Keratinocyte (primary cell): ENCODE measurements at places on chromosomes 2 and 18. TPM values are rescaled to one million over a fixed set of nuclear protein-coding genes. Genes with fewer than 3 reads are reported as not detected.

Gene AMER3
- not detected in 3 replicates for polyA plus RNA-seq

Gene TMEM163
- not detected in 3 replicates for polyA plus RNA-seq

DNA sequence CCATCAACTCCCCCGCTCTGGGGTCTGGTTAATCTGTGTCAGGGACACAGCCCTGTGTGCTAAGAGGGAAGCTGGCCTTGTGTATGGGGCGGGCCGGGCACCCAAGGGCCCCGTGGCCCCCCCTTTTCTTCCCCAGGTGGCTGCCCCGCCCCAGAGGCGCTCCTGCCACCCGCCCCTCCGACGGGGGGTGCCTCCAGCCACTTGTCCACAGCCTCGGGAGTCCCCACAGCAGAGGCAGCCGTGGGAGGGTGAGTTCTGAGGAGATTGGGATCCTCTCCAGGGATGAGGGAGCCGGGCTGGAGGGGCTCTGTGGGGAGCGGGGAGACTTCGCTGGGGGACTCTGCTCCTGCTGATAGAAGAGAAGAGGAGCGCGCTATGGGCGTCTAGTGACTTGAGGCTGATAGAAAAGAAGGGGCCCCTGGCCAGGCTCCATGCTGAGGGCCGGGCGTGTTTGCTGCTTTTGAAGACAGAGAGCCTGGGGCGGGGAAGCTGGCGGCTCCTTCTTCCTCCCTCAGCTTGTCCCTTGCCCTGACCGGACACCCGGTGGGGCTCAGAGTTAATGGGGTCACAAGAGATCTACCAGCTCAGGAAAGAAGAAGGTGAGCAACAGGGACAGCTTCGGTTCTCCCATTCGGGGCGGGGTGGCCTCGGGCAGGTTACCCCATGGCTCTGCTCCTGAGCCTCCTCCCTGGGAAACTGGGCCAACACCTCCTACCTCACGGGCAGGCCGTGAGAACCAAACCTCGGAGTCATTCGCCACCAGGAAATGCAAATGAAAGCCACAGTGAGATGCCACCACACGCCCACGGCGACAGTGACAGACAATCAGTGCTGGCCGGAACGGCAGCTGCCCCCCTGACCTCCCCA is 89.4 kb upstream of the TAF1B start:
- no peak for DNase-seq

Gene FBLN7
- polyA plus RNA-seq: 0.12 TPM in 1 of 3 replicates, not detected in the others

- no peak for DNase-seq
These were observed 108.1 kb downstream of the TRIB2 start for GRCh38 chr2:12824778-12825379.

- DNase-seq: no peak
These were observed 955.8 kb downstream of the TDRD15 start for GRCh38 chr2:22079583-22079982.

- DNase-seq: no peak
These were observed 67.8 kb downstream of the ASB1 start for GRCh38 chr2:238494573-238494961.

DNA sequence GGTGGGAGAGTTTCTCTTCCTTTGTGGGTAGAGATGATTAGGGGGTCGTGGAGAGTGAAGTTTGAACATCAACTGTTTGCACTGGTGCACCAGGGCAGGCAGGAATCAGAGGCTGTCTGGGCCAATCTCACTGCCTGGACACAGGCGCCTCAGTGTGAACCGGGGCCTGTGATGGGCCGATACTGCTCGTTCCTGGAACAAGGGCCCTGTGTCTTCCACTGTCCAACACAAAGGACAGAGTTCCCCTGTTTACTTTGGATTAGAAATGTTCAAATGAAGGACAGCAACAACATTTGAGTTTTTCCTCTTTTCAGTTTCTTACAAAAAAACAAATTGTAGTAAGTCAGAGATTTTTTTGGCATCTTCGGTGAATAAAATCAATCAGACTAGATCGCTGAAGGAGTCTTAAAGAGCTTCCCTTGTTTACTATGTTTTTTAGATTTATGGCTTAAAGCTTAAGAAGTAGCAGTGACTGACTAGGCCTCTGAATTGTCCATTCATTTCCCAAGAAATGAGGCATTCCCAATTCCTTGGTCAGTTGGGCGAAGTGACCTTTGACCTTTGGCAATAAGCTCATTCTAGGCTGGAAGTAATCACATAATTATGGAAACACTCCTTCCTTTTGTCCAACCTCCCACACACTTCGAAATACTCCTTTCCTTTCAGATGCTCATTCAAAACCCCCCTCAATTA is 11.6 kb upstream of the TGFA start:
- no peak for DNase-seq

- no peak for DNase-seq
These were observed 3.6 kb downstream of the CNRIP1 start for GRCh38 chr2:68316111-68316510.

GRCh38 chr2:134127496-134127895 is 126.4 kb upstream of the MGAT5 start:
- no peak for DNase-seq

Gene SERPINB12
- 0.05 to 0.21 TPM (median 0.10 TPM) in 3 replicates for polyA plus RNA-seq

- no peak for DNase-seq
These were observed 10.8 kb downstream of the EMILIN2 start for GRCh38 chr18:2857491-2858131.

Gene SLC39A6
- polyA plus RNA-seq: 114 to 207 TPM (median 145 TPM) in 3 replicates
